Stomach (tissue), 19 donors: ENCODE measurements at places on chromosomes 5 and 9. TPM values are rescaled to one million over a fixed set of nuclear protein-coding genes. Genes with fewer than 3 reads are reported as not detected.

The ZBTB26 gene
- polyA plus RNA-seq = 1.5 TPM

The BTNL8 gene
- polyA plus RNA-seq = 1.3 TPM

The STK10 gene
- 6.9 TPM for polyA plus RNA-seq

The SPINK7 gene
- not detected for polyA plus RNA-seq

The AP3S1 gene
- 97.6 TPM for polyA plus RNA-seq

The GFI1B gene
- polyA plus RNA-seq = not detected

The ADGRV1 gene
- polyA plus RNA-seq = 2.6 TPM

The PCDHA6 gene
- polyA plus RNA-seq = not detected

The EIF4EBP3 gene
- polyA plus RNA-seq = 90.9 TPM

The NXNL2 gene
- 0.43 TPM for polyA plus RNA-seq

The MXD3 gene
- 7.6 TPM for polyA plus RNA-seq

The RCL1 gene
- polyA plus RNA-seq = 22.6 TPM

The MARVELD2 gene
- 3.8 TPM for polyA plus RNA-seq

The GRAMD2B gene
- 6.5 TPM for polyA plus RNA-seq

The KIF4B gene
- not detected for polyA plus RNA-seq

The IFNA2 gene
- not detected for polyA plus RNA-seq

The ALDH1A1 gene
- 409 TPM for polyA plus RNA-seq

The LRRC19 gene
- not detected for polyA plus RNA-seq

The KCNN2 gene
- polyA plus RNA-seq = 0.28 TPM

The MYOZ3 gene
- 0.23 TPM for polyA plus RNA-seq

The TEX48 gene
- polyA plus RNA-seq = not detected

The CFAP77 gene
- polyA plus RNA-seq = not detected

The DMRT3 gene
- not detected for polyA plus RNA-seq

The PCDHGC4 gene
- not detected for polyA plus RNA-seq

The NTRK2 gene
- polyA plus RNA-seq = 0.06 TPM

The INSL6 gene
- not detected for polyA plus RNA-seq

The ARHGEF28 gene
- polyA plus RNA-seq = 13.9 TPM
